ENCODE measurements at places on chromosomes 2 and 18.

- no peak for DNase-seq
Observed at GRCh38 chr2:134261398-134262131, 7.7 kb downstream of the MGAT5 start.

- no peak for DNase-seq
Observed at GRCh38 chr2:65159906-65160305, 30.0 kb upstream of the RAB1A start.

- no peak for DNase-seq
Observed at GRCh38 chr2:145411493-145411892, 891.6 kb upstream of the ZEB2 start.

GRCh38 chr2:23544589-23545295 is 159.8 kb downstream of the KLHL29 start:
- DNase-seq = no peak

DNA sequence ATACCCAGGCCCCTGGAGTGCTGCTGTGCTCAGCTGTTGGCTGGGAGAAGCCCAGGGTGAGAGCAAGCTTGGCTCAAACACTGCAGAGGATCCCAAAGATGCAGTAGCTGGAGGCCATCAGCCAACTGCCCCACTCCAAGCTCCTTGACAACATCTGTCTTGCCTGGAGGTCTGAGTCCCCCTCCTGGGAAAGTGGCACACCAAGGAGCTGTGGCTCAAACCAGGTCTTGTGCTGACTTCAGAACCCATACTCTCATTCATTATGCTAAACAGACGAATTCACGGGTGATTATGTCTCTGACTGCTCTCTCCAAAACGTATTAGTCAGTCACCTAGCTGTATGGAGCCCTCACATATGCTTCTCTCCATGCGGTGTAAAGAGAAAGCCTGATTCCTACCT is 206.1 kb downstream of the TTC32 start:
- DNase-seq = no peak

GRCh38 chr2:200962811-200963123 is 693 bp downstream of the ORC2 start:
- DNase-seq = no peak

DNA sequence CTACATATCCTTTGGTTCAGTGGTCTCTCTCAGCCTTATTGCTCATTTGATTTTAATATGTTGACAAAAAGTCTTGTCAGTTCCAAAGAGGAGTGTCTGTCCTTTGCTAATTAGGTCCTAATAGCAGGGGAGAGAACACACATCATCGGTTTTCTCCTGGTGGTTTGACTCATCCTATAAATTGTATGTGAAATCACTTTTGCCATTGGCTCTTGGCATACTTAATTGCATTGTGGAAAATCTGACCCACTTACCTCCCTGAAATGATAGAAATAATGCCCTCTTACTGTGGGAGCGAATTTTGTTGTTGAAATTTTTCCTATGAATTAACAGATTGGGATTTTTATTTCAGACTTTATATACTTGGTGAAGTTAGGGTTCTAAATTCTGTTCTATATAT is 58.3 kb downstream of the MTCL1 start:
- no peak for DNase-seq

- no peak for DNase-seq
Observed at GRCh38 chr2:65043001-65043400, 13.2 kb upstream of the CEP68 start.

DNA sequence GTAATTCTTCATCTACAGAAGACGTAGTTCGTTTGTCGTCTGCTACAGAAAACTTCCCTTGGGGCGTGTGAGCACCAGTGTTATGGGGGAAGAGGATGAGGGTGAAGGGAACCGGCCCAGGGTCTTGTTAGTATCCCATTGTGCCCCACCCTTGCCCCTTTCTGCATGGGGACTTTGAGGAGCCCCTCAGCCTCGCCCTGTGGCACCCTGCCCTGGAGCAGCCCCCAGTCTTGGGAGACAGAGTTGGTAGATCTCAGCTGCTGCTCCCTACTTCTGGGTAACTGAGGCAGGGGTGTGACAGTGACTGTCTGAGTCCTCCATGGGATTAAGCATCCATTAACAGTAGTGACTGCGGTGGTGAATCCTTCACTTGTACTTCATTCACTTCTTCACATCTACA is 50.1 kb downstream of the RNF144A start:
- DNase-seq = no peak

DNA sequence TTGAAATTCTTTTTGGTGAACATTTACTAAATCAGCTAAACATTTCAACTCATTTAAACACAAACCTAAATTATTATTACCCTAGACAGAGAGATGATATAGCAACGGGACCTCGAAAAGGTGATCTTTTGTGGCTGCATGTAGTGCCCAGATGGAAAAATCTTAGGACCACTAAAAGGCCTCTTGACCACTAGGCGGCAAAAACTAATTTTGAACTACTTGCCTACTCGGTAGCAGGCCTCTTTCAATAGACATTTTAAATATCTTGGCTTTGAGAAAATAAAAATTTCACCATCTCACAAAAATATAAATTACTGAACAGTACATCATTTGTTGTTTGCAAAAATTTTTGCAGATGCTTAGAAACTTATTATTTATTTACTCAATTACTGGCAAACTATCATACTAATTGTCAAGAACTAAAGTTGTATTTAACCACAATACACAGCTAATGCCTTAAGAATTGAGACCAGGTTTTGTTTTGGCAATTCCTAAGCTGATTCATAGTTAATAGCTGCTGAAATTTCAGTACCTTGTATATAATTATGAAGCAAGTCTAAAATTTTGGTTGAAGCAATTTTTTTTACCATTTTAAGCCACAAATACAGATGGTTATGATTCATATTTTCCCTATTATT is 9.4 kb downstream of the COL3A1 start:
- no peak for DNase-seq

DNA sequence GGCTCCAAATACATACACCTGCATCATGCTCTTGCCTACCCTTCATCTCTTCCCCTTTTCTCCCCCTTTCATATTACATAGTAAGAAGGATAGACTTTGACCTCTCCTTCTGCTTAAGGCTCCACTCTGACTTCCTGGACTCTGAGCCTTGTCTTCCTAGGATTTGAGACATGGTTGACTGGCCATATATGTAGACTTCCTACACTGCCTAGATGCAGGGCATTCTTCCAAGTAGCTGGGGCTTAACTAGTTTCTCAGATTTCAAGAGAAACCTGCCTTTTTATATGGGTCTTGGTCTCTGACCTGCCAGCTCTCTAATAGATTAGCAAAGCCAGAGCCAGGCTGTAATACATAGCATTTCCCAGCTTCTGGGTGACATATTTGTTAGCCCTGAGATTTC is 35.4 kb upstream of the CYP26B1 start:
- no peak for DNase-seq

DNA sequence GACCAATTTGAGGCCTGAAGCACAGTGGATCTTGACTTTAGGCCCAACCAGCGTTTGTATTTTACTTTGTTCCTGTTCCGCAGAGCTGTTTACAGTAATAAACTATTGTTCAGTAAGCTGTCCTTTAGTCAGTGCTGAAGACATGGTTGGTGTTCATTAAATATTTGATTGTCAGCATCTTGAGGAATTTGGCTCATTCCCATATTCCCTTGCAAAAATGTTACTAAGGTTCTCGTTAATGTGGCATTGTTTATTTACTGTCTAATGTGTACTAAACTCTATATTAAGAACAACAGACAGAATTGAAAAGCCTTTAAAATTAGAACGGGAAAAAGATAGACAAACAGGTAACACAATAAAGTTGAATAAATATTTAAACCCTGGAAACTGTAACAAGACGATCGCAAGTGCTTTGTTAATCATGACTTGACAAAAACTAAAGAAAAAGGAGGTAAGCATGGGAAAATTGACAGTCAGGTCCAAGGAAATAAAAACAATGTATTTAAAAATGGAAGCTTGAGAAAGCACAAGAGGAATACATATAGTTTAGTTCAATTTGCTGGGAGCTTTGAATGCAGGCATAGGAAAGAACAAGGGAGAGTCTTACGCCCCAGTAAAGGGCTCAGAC is 1060.8 kb upstream of the CRIM1 start:
- no peak for DNase-seq

GRCh38 chr2:166404831-166405568 is 29.3 kb upstream of the SCN9A start:
- DNase-seq = no peak

DNA sequence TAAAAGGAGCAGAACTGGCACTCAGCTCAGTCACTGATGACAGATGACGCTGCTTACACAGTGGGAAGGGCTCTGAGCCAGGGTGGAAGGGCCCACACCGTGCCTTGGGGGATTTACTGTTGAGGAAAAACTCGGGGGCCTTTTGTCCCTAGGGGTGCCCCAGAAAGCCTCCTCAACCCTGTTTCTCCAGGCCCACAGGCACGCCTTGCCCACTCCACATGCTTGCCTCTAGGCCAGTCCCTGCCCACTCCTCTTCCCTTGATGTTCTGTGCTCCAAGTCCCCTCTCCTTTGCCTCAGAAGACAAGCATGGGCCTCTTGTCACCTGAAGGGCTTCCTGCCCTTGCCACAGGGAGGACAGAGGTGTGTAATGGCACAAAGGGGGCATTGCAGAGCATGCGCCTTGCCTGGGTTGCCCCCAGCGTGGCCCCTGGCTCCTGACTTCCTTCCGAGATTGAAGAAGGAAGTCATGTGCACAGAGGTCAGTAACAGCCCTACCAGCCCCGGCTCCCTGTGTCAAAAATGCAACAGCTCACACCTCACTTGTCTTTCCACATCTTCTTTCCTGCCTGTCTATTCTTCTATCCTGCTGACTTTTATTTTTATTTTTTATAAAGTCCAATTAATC is 65.1 kb downstream of the LIPG start:
- DNase-seq = no peak

DNA sequence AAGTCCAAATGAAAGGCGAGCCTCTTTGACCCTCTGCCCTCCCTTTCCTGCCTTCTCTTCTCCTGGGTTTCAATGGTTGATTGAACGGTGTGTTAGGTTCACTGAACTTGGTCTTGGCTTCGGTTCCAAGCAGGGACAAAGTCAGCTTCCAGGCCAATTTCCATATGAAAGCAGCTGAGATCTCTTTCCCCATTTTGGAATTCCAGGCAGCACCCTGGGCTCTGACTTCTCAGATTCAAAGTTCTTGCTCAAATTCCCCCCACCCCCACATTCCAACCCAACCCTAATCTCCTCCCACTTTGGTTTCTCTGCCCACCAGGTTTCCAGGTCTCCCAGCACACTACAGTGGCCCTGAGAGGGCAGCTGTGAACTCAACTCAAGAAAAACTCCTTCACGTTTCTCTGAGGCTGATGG is 231.0 kb downstream of the INSIG2 start:
- peak; percentile 19 for DNase-seq

DNA sequence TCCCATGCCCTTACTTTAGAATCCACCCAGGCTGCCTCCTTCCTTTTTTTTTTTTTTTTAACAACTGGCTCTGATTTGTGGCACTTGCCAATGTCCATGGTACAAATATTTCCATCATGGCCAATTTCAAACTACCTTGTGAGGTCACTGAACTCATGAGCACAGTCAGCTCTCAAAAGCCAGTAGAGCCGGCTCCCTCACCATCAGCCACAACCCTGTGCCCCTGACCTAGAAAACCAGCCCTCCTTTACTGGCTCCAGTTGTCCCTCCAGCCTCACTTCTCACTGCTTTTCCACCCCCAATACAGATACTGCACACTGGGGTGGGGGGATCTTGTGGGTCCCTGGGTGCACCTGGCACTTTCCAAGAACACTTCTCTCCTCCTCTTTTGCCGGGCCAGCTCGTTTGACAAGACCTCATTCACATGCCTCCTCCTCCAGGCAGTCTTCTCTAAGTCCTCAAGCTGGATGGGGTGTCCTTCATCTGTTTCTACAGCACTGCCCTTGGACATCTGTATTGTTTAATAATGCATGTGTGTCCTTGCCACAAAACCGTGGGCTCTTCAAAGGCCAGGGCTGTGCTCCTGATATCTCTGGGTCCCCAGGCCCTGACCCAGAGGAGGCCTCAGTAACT is 35.5 kb downstream of the SDC1 start:
- DNase-seq = no peak

- DNase-seq = peak; percentile 51
Observed at GRCh38 chr18:3153107-3153704, 66.6 kb downstream of the MYOM1 start.

DNA sequence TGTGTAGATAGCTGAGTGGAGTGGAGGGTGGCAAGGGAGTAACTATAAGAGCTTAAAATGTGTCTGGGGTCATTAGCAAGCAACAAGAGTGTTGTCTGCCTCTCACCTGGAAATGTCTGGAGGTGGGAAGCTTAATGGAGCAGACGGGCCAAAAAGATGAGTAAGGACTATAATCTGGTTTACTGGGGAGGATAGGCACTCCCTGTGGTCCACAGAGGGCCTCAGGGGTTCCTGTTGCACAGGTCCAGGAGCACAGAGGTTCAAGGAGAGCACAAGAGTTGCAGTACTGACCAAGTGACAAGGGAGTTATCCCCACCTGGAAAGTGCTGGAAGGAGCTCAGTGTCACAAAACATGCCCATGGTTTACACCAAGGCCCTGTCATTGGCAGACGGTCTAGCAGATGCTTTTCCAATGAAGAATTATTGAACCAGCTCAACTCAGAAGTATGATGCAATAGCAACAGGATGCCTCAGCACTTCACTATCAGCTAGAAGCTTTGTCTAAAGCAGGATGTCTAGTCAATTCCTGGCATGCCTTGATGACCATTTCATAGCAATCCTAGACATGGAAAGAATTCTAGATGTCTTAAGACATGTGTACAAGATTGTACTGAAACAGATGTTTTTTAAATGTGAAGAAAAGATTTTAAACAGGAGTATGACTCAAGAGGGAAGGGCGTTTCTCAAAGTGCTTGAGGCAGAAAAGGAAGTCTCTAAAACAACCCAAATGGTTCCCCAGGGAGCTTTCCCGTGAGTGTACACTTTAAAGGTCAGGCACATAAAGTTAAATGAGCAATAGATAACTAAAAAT is 62.9 kb upstream of the SERPINE2 start:
- DNase-seq = peak; percentile 80

GRCh38 chr2:236798491-236798890 is 228.9 kb downstream of the ACKR3 start:
- DNase-seq = no peak

- DNase-seq = no peak
Observed at GRCh38 chr2:241692448-241692847, 5.8 kb upstream of the DTYMK start.

- DNase-seq = no peak
Observed at GRCh38 chr2:197442857-197443256, 8.0 kb upstream of the SF3B1 start.

GRCh38 chr2:26300234-26300925 is 45.6 kb upstream of the SELENOI start:
- no peak for DNase-seq

GRCh38 chr2:10425699-10426098 is 22.4 kb downstream of the ODC1 start:
- no peak for DNase-seq

DNA sequence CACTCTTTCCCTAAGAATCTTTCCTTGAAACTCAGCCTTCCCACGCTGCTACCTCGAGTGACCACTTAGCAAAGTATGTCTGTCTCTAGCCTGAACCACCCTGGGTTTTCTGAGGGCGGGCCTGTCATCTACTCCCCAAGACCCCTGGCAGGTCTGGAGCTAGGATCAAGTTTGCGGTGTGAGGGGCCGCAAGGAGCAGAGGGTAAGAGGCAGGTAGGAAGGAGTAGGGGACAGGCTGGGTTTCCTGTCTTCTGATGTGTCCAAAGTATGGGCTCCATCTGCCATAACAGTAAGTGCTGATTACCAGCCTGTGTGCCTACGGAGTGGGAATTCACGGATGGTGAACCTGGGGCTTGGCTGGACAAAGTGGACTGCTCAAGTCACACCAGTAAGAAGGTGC is 25.4 kb downstream of the ZFP36L2 start:
- no peak for DNase-seq

GRCh38 chr2:174176898-174177297 is 71.4 kb downstream of the OLA1 start:
- DNase-seq = peak; percentile 84

GRCh38 chr2:9767656-9768281 is 75.5 kb upstream of the TAF1B start:
- DNase-seq = no peak
